Kidney capillary endothelial cell (primary cell): ENCODE measurements at places on chromosomes 11 and 22.

GRCh38 chr11:64802370-64803157 is 450 bp downstream of the MAP4K2 start:
- no peak for DNase-seq

- DNase-seq, result no peak
Observed at GRCh38 chr11:128804481-128804880, 62.6 kb downstream of the KCNJ1 start.

GRCh38 chr22:17501679-17502285 is 61.5 kb upstream of the SLC25A18 start:
- peak; percentile 60 for DNase-seq

GRCh38 chr11:13104619-13105236 is 95.6 kb downstream of the RASSF10 start:
- no peak for DNase-seq

DNA sequence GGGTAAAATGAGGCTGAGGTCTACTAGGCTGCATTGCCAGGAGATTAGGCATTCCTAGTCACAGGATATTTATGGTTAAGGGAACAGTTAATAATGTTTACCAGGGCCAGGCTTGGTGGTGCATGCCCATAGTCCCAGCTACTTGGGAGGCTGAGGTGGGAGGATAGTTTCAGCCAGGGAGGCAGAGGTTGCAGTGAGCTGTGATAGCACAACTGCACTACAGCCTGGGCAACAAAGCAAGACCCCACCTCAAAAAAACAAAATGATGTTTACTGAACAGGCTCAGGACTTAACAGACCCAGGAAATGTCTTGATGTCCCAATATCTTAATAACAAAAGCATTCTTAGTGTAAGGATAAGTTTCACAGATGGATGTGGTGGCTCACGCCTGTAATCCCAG is 2.8 kb upstream of the MRPL16 start:
- DNase-seq, result no peak

DNA sequence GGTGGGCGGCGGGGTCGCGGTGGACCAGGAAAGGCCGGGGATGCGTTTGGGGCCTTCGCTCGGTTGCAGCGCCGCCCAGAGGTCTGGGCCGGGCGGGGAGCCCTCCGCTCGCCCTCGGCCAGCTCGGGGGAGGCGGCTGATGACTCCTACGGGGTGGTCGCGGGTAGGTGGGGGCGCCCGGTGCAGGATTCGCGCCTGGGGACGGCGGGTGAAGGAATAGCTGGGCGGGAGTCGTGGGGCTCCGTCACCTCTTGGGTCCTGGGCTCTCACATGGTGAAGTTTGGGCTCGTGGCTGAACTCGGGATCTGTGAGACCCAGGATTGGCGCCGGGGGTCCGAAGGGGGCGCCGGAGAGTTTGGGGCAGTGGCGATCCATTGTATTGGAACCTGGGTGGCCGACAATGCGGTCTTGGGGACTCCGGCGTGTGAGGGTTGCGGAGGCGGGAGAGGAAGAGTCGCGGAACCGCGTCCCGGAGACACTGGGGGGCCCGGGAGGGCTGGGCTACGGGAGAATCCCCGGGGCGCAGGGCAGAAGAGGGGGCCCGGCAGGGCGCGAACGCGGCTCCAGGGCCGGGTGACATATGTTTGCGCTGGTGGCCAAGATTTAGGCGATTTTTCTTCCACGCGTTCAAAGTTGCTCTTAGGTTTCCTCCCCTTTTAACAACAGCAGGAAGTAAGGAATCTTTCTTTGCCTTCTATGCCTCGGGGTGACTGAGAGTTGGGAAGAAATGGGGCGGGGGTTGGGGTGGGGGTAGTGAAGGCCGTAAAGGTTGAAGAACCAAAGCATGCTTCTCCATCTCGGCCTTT is 935 bp downstream of the QSER1 start:
- DNase-seq, result peak; percentile 24

DNA sequence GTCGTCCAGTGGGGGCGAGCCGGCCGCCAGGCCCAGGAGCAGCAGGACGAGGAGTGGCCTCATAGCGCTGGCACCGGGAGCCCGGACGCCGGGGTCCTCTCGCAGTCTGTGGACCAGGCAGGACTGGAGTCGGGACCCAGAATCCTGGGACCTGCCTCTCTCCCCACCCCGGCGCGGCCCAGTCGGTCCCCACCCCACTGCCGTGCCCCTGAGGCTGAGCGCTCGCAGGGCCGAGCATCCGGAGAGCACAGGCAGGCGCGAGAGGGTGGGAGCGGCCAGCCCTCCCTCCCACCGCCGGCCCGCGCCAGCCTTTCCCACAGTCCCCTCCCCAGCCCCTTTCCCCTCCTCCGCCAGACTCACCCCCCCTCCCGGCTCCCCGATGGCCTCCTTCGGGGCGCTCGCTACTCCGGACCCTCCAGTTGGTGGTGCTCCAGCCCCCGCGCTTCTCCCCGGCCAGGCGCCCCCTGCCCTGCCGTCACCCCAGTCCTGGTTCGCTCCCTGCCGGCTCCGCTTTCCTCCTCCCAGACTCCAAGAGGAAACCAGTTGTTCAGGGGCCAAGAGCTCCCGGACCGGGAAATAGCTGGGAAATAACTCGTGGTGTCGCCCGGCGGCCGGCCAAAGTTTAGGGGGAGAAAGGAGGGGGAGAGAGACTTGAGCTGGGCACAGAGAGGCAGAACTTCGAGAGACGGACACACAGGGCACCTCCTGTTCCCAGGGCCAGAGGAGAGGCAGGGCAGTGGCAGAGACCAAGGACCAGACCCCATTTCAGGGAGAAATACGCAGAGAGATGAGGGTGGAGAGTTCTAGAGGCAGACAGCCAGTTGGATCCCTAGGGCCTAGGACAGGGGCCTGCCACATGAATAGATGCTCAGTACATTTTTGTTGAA is at the start of gene C1QTNF5:
Gene C1QTNF5, minus strand, starts transcription at position 549 of the 887 bp plus-strand sequence. Its CDS starts 486 bp downstream, at position 63.
- DNase-seq, result no peak

DNA sequence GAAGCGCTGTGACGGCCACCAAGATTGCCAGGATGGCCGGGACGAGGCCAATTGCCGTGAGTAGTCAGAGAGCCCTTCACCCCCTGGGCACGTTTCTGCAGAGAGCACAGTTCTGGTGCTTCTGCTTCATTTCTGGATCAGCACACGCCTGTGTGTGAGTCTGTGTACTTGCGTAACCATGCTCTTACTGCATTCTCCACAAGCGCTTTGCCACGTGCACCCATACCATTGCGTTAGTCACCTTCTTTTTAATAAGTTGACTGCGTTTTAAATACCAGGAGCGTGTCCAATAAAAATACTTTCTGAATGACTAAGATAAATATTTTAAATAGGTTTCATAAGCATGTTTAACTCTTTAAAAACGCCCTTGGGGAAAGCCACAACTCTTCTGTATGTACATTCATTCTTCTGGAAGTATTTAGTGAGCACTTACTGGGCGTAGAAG is 143.0 kb upstream of the SORL1-AS1 start:
- DNase-seq, result no peak

DNA sequence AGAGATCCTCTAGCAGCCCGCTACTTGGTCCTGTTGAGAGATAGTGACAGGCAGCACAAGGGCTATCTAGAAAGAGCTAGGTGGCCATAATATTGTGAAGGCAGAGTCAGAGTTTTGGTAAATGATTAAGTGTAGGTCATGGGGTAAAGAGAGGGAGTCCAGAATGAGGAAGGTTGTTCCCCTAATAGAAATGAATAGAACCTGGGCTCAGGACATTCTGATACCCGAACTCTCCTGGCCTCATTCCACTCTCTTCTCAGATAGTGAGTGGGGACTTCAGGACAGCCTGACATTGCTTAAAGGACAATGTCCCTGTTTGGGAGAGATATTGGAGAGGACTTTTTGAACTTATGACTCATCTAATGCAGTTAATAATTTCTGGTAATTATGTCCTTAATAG is 20.6 kb downstream of the SLC5A1 start:
- DNase-seq, result no peak

- no peak for DNase-seq
Observed at GRCh38 chr11:37108436-37109285, 510.6 kb upstream of the RAG2 start.

GRCh38 chr22:50723991-50724390 is 14.0 kb upstream of the ACR start:
- no peak for DNase-seq
